ENCODE measurements at places on chromosomes 11 and 22. TPM values are rescaled to one million over a fixed set of nuclear protein-coding genes. Genes with fewer than 3 reads are reported as not detected.

GRCh38 chr22:27583856-27584255 lies 217.7 kb downstream of the MN1 start:
- H3K4me3 ChIP-seq, result no peak overlapping the region
- no peaks in the 10 kb centered on the region for H3K4me1 ChIP-seq

- no peak overlapping the region for H3K27ac ChIP-seq
- no peaks in the 10 kb centered on the region for H3K4me1 ChIP-seq
- H3K27me3 ChIP-seq, result no peaks in the 10 kb centered on the region
- DNase-seq, result no peak
- H3K36me3 ChIP-seq, result no peaks in the 10 kb centered on the region
- H3K4me3 ChIP-seq, result no peak overlapping the region
These were observed 33.6 kb downstream of the NTM start for GRCh38 chr11:131404010-131404409.

- no peak overlapping the region for H3K27ac ChIP-seq
- no peaks in the 10 kb centered on the region for H3K36me3 ChIP-seq
- H3K4me3 ChIP-seq, result no peak overlapping the region
- peaks cover 2% of the 10 kb centered on the region for H3K4me1 ChIP-seq
- no peaks in the 10 kb centered on the region for H3K27me3 ChIP-seq
These were observed 12.7 kb upstream of the FXYD2 start for GRCh38 chr11:117837070-117837776.

DNA sequence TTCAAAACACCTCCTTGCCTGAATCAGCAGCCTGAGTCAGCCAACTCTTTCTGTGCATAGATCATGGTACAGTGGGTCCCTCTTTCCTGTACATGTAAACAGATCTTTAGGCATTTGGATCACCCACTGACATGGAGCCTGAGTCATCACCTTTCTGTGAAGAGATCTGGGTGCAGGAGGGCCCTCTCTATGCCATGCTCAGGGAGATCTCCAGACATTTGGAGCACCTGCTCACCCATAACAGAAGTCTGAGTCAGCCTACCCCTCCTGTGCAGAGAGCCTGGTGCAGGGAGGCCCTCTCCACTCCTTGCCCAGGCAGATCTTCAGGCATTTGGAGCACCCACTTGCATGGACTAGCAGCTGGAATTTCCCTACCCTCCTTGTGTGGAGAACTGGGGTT lies 56.2 kb upstream of the GLYAT start:
- peaks cover 3% of the 10 kb centered on the region for H3K27me3 ChIP-seq
- H3K4me3 ChIP-seq, result no peak overlapping the region

DNA sequence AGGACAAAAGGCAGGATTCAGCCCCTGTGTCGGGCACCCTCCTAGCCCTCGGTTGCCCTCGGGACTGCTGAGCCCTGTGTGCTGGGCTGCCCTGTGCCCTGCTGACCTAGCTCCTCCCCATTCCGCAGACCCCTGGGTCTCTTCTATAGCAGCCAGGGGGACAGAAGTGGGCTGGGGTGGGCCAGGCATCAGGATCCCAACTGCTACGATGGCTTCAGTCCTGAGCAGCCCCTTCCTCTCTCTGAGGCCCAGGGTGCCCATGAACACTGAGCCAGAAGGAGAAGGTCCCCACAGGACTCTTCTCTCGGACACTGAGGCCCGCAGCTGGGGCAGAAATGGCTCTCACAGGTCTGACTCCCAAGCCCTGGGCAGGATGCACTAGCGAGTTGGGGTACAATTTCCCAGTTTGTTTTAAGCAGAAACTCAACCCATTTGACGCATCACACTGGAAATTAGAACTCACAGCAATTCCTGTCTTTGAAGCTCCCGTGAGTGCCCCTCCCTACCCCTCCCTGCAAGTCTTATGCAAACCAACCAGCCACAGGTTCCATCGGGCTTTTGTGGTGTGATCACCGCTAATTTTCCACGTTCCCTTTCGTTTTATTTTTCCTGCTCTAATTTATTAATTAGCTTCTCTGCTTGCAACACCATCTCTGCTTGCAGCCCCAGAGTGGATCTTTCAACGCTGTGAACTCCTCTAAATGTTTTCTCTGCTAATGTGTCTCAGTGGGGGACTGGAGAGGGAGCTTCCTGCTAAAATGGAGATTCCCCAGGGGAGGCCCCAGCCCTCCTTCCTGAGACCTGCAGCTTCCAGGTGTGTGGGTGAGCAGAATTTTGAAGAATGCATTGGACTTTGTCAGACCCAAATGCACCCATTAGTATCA lies 56.7 kb downstream of the PHF21B start:
- H3K27me3 ChIP-seq, result peaks cover 6% of the 10 kb centered on the region
- no peaks in the 10 kb centered on the region for H3K36me3 ChIP-seq
- no peak overlapping the region for H3K4me3 ChIP-seq

DNA sequence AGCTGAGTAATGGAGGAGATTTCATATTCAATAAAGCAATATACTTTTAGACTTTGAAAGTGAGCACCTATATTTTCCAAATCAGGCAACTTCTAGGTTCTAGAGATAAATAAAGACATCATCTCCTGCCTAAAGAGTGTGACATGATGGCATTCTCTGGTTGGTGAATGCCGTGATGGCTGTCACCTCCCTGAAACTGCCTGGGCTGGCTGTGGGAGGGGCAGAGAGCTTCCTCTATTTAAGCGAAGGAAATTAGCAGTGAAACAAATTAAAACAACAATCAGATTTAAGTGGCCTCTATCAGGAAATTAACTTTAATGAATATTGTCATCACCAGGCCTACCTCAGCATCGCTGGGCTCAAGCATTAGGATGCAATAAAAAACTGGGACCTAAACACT lies 113.9 kb downstream of the ARL14EP start:
- no peak for DNase-seq
- no peak overlapping the region for H3K27ac ChIP-seq
- H3K27me3 ChIP-seq, result peaks cover 5% of the 10 kb centered on the region

GRCh38 chr11:57418131-57418530 lies 8.8 kb downstream of the SLC43A3 start:
- H3K27me3 ChIP-seq, result no peaks in the 10 kb centered on the region
- no peak overlapping the region for H3K27ac ChIP-seq
- no peak overlapping the region for H3K4me3 ChIP-seq
- peaks cover 92% of the 10 kb centered on the region for H3K36me3 ChIP-seq
- H3K4me1 ChIP-seq, result peaks cover 84% of the 10 kb centered on the region

DNA sequence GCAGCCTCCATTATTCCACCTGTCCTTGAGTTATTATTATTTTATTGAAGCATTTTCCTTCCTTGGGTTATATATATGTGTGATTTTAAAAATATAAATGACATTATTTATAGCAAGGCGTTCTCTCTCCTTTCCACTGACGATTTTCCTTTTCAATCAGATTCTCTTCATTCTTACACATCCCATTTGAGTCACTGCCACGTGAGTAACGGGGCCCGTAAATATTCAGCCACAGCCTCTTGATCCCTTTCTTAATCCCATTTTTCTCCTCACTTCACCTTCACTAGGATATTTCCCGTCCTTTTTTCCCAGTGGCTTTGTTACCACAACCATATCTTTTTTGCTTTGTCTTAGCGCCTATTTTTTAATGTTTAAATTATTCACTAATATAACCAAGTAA lies 396.2 kb downstream of the NTM start:
- H3K36me3 ChIP-seq, result no peaks in the 10 kb centered on the region
- DNase-seq, result no peak
- H3K4me3 ChIP-seq, result no peak overlapping the region
- no peaks in the 10 kb centered on the region for H3K4me1 ChIP-seq
- no peak overlapping the region for H3K27ac ChIP-seq

DNA sequence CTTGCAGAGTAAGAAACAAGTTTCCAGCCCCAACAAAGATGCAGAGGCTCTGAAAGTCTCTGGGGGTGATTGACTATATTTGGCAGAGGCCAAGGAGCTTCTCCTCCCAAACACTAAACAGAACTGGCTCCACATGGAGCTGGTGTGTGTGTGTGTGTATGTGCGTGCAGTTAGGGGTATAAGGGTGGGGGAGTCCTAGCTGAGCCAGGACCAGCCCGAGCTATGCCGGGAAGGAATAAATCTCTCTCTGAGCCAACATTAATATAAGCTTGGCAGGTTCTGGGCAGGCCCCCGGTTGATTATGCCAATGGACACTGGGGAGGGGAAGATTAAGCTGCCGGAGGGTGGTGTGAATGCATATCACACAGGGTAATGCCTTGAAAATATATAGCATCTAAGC lies 324.2 kb downstream of the MIAT start:
- H3K27ac ChIP-seq, result no peak overlapping the region
- DNase-seq, result no peak

GRCh38 chr11:9973921-9974320 lies 310.0 kb downstream of the SWAP70 start:
- H3K27ac ChIP-seq, result no peak overlapping the region
- H3K27me3 ChIP-seq, result no peaks in the 10 kb centered on the region
- no peak for DNase-seq
- no peak overlapping the region for H3K4me3 ChIP-seq

GRCh38 chr11:117428856-117429229 lies 101.2 kb downstream of the CEP164 start:
- no peak for DNase-seq
- no peaks in the 10 kb centered on the region for H3K4me1 ChIP-seq
- no peak overlapping the region for H3K4me3 ChIP-seq
- no peak overlapping the region for H3K27ac ChIP-seq
- peaks cover 4% of the 10 kb centered on the region for H3K27me3 ChIP-seq
- H3K36me3 ChIP-seq, result no peaks in the 10 kb centered on the region

GRCh38 chr22:20852503-20852902 lies 6.1 kb downstream of the PI4KA start:
- peaks cover 51% of the 10 kb centered on the region for H3K4me1 ChIP-seq
- no peak overlapping the region for H3K4me3 ChIP-seq
- H3K36me3 ChIP-seq, result no peaks in the 10 kb centered on the region
- no peaks in the 10 kb centered on the region for H3K27me3 ChIP-seq
- DNase-seq, result no peak
- H3K27ac ChIP-seq, result no peak overlapping the region

DNA sequence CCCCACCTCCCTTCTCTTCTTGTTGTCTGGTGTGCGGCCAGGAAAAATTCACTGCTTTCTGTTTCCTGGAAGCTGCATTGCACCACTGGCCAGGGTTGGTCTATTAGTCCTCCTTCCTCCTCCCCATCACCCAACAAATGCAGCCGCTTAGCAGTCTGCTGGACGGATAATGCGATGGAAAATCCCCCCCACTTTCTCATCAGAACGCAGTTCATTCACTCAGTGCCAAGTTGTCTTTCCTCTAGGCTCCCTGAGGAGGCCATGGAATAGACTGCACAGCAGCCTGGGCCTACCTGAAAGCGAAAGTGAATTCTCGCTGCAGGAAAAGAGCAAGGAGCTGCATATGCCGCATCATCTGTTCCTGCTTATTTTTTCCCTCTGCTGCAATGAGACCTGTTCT lies 513.6 kb downstream of the METTL15 start:
- H3K36me3 ChIP-seq, result no peaks in the 10 kb centered on the region
- no peak overlapping the region for H3K27ac ChIP-seq
- no peak for DNase-seq
- H3K4me3 ChIP-seq, result no peak overlapping the region
- no peaks in the 10 kb centered on the region for H3K4me1 ChIP-seq

- no peaks in the 10 kb centered on the region for H3K27me3 ChIP-seq
- no peak for DNase-seq
- H3K4me3 ChIP-seq, result no peak overlapping the region
- no peaks in the 10 kb centered on the region for H3K36me3 ChIP-seq
- no peak overlapping the region for H3K27ac ChIP-seq
These were observed 1984.7 kb upstream of the RAG2 start for GRCh38 chr11:38582756-38583155.

GRCh38 chr11:62600367-62601121 lies 1.1 kb downstream of the MTA2 start:
- no peaks in the 10 kb centered on the region for H3K27me3 ChIP-seq
- peak overlapping the region; percentile 99 for H3K27ac ChIP-seq
- peaks cover 42% of the 10 kb centered on the region for H3K4me1 ChIP-seq
- peak; percentile 58 for DNase-seq
- peaks cover 68% of the 10 kb centered on the region for H3K36me3 ChIP-seq

DNA sequence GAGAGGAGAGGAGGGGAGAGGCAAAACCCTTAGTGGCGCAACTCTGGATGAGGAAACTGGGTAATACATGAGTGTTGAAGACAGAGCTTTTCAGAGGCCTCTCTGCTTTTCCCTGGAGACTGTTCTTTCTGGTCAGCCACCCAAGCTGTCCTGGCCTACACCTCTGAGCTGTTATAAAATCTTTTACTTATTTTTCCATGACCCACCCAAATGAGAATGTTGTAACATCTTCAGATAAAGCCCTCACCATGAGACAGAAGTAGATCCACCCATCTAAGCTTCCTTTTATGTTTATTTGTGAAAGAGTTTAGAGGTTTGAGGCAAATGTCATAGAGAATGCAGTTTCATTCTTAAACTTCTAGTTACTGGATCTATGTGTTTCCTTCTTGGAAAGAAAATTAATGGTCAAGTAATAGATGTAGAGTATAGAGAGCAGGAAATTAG lies 20.3 kb upstream of the APLP2 start:
- H3K27ac ChIP-seq, result no peak overlapping the region
- no peaks in the 10 kb centered on the region for H3K27me3 ChIP-seq
- H3K4me1 ChIP-seq, result no peaks in the 10 kb centered on the region
- H3K36me3 ChIP-seq, result no peaks in the 10 kb centered on the region
- DNase-seq, result no peak
- no peak overlapping the region for H3K4me3 ChIP-seq

- no peaks in the 10 kb centered on the region for H3K27me3 ChIP-seq
- no peaks in the 10 kb centered on the region for H3K36me3 ChIP-seq
- H3K4me3 ChIP-seq, result no peak overlapping the region
- H3K27ac ChIP-seq, result no peak overlapping the region
These were observed 36.8 kb downstream of the BARX2 start for GRCh38 chr11:129412494-129412893.

The CCS gene
- total RNA-seq, result 22.8 TPM

The OTOG gene
- total RNA-seq, result not detected

The SLC43A3 gene
- 116 TPM for total RNA-seq

The CRACR2B gene
- 0.32 TPM for total RNA-seq

The WBP2NL gene
- total RNA-seq, result 0.50 TPM

The ZP1 gene
- total RNA-seq, result not detected

The SLC37A4 gene
- total RNA-seq, result 30.3 TPM

The DERL3 gene
- 7.3 TPM for total RNA-seq

The C11orf16 gene
- total RNA-seq, result not detected

The HSCB gene
- total RNA-seq, result 12.7 TPM

The PKP3 gene
- total RNA-seq, result not detected

The B3GAT1 gene
- 0.05 TPM for total RNA-seq

The CABP7 gene
- 0.07 TPM for total RNA-seq

Data from activated naive CD4-positive, alpha-beta T cell treated with anti-CD3 and anti-CD28 coated beads for 36 hours (primary cell).